IPS-NIHi11 (cell line): ENCODE measurements at places on chromosomes 3 and 15.

- no peak for DNase-seq
Observed at GRCh38 chr15:86653344-86654197, 573.9 kb downstream of the AGBL1 start.

DNA sequence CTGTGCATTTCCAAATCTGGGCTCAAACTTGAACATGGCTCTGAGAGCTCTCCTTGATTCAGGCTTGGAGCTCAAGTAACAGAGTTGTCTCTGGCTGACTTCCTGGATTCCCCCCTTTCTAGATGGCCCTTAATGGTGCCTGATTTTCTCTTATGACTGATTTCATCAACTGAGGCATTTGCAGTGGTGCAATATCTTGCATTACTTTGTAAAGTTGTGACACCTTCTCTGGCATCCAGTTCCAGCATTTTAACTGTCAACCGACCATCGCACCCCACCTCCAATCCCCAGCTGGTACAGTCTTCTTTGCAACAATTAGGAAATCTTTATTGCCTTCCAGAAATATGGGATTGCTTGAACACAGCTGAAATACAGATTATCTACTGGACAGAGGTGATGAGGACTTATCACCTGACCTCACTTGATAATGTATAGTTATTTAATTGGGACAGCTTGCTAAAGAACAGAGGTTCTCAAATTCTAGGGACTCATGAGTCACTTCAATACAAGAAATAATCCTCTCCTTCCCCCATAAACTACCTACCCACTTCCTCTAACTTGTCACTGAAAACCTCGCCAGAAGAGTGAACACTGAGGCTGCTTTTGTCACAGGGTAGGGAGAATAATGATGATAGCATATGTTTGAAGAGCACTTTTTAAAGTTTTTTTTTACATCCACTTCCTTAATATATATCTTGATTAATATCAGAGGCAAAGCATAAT, 41.8 kb downstream of the FILIP1L start:
- DNase-seq = no peak

GRCh38 chr15:34654625-34655024, 71.2 kb upstream of the GOLGA8B start:
- no peak for DNase-seq

- DNase-seq = no peak
Observed at GRCh38 chr3:114338651-114339357, 45.0 kb downstream of the TIGIT start.

GRCh38 chr3:113054552-113054951, 63.8 kb downstream of the GTPBP8 start:
- DNase-seq = no peak

DNA sequence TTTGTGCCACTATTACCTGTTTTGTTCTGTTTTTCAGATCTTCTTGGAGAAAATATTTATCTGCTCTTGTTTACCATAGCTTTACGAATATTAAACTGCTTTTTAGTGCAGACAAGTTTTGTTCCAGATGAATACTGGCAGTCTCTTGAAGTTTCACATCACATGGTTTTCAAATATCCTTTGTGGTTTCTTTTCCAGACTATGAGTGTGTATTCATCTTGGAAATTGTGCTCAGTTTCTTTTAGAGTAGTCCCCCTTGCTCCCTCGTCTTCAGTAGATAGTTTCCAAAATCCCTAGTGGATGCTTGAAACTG, 1.2 kb downstream of the PIGB start:
- no peak for DNase-seq

- no peak for DNase-seq
Observed at GRCh38 chr3:6242104-6242503, 618.8 kb upstream of the GRM7 start.

DNA sequence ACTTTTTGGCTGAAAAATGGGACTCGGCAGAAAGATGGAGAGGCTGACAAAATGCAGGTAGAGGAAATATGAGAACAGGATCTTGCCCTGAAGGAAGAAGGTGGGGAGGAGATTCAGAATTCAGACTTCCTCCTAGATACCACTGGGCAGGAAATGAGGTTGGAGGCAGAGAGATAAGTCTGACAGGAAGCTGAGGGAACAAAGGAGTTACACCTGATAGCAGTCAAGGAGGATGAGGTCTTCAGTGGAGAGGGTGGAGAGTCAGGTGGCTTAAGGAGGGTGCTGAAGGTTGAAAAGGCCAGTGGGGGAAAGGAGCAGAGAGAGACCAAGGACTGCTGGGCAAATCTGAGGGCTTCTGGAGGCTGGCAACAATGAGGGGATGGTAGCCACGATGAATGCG, 56.8 kb downstream of the CCR4 start:
- no peak for DNase-seq

DNA sequence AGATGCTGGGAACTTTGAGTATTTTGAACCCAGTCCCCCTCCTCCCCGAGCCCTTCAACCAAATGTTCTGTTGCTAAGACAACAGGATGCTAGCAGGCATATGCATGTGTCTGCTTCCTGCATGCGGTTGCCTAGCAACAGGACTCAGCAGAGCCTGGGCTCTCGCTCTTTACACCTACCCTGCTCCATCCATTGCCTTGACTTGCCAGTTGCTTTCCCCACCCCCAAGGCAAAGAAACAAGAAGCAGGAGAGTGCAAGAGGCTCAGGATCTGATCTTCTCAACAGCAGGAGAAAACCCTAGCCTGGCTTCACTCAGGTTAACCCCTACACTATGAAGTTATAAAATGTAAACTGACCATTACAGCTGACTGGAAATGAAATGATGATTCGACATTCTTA, 393.0 kb downstream of the IGSF11 start:
- DNase-seq = peak; percentile 75

DNA sequence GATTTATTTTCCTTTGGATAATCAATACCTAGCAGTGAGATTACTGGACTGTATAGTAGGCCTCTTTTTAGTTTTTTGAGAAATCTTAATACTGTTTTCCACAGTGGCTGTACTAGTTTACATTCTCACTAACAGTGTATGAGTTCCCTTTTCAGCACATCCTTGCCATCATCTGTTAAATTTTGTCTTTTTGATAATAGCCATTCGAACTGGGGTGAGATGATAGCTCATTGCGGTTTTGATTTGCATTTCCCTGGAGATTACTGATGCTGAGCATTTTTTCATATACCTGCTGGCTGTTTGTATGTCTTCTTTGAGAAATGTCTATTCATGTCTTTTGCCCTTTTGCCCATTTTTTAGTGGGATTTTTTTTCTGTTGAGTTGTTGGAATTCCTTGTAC, 210.8 kb downstream of the CGGBP1 start:
- no peak for DNase-seq

GRCh38 chr15:92811148-92811913, 88.8 kb upstream of the CHD2 start:
- no peak for DNase-seq

GRCh38 chr15:82845686-82846085, 36.3 kb downstream of the WHAMM start:
- no peak for DNase-seq

GRCh38 chr3:144362126-144362525, 390.5 kb downstream of the DIPK2A start:
- DNase-seq = no peak

DNA sequence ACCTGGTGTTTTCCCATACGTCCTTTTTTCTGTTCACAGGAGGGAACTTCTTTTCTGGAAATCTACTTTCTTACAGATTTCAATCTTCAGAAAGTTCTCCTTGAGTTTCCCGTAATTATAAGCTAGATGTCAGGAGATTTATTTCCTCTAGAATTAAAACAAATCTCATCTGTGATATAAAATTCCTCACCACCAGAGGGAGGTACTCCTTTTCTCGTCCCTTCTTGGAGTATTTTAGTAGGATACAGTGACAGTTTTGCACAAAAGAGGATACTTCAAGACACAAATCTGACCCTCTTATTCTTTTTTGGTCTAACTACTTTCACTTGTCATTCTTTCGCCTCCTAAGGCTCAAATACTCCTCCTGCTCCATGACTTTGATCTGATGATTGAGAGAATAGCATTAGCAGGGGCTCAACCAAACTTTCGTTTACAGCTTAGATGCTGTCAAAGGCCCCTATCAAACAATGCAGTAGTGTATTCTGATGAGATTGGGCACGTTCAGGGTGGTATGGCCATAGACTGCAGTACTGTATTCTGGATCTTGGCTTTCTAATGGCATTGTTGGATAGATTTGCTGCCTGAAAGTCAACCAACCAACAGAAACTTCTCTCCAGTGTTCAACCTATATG, 38.0 kb downstream of the TMEM41A start:
- peak; percentile 38 for DNase-seq

DNA sequence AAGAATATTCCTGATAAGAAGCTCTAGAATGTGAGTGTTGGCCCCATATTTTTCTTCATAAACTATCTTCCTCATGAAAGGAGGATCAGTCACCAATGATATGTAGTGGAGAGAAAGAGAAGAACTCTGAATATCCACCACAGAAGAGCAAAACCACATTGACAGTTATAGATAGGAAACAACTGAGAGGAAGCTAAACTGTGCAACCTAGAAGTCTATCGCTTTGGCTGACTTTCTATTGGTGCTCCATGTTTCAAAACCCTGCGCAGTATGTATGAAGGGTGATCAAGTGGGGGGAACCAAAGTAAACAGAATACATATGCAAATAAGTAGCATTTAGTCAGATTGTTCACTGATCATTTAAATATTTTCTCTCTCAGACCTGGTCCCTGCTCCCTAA, 41.0 kb upstream of the ZNF280D start:
- DNase-seq = no peak

DNA sequence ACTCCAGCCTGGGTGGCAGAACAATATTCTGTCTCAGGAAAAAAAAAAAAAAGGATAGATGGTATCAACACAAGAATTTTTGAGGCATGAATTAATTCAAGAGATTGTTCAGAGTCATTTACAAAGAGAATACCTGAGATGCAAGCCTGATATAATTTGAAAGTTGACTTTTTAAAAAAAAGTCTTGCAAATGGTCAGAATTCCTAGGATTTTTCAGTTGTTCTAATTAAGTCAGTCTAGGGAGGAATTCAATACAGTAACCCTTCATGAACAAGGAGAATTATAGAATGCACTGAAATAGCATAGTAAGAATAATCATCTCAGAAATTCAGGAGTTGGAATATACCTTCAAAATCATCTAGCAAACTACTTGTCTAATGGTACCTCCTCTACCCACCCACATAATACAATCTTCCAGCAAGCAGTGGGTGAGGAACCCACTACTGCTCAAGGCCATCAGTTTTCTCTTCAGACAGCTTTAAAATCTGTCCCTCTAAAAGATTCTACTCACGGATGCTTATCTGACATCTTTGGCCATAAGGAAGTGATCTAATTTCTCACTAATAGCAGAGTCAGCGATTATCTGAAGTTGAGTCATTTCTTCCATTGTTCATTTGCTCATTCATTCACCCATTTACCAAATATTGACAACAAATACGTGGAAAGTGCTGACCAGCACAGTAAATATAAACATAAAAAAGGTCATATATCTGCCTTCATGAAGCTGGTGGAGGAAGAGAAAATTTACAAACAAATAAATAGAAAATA, 159.6 kb downstream of the GREM1 start:
- no peak for DNase-seq

DNA sequence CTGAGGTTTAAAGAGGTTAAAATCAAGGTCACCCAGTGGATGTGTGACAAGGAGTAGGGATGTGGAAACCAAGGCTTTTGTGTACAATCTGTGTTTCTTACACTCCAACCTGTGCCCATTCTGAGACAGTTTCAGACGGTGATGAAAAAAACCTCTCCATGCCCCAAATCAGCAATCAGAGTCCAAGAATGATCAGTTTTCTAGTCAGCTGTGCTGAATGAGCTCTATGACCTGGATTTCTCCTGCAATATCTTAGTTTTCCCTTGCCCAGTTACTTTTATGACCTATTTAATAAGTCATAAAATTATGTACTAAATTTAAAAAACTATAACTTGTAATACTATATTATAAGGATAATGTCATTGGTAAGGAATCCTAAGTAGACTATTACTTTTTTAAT, 37.5 kb upstream of the CBLB start:
- DNase-seq = no peak

DNA sequence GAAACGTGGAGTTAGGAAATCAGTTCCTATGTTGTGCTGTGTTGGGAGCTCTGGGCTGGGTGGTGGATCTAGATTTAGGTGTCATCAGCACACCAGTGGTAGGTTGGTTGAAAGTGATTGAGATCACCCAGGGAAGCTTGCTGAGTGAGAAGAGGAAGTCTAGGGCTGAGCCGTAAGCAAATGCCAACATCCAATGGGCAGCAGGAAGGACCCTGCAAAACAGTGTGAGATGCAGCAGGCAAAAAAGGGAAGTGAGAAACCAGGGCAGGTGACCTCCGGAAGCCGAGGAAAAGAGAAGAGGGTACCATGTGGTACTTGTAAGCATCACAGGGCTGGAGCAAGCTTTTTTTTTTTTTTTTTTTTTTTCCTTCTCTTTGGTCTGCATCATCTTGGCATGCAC, 15.9 kb upstream of the COPG1 start:
- DNase-seq = no peak

- no peak for DNase-seq
Observed at GRCh38 chr3:284322-284721, 87.8 kb downstream of the CHL1 start.

- DNase-seq = no peak
Observed at GRCh38 chr15:60551147-60551780, 72.3 kb upstream of the ICE2 start.

- peak; percentile 10 for DNase-seq
Observed at GRCh38 chr15:44535523-44536301, 1.2 kb upstream of the EIF3J start.

DNA sequence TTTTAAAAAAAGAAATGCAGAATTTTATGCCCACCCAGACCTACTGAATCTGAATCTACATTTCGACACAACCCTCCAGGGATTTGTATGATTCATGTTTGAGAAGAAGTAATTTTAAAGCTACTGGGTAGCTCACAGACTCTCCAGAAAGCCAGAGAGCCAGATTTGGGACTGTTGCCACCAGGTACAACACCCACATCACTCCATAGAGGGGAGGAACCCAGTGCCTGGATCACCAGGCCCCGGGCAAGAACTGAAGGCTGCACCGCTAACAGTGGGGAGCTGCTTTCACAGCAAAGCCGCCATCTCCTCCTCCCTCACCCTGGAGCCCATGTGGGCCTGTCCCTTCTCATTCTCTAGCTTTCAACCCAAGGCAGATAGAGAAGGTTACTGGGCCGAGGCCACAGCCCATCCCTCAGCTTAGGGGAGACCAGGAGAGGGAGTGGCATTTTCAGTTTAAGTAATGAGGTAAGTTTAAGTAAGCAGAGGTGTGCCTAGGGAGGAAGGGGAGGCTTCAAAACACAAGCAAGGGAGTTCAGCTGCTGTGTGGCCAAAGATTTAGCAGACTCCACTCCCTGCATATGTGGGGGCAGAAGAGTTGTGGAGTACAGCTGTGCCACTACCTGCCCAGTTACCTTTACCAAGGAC, 109.8 kb downstream of the IL12A start:
- no peak for DNase-seq

DNA sequence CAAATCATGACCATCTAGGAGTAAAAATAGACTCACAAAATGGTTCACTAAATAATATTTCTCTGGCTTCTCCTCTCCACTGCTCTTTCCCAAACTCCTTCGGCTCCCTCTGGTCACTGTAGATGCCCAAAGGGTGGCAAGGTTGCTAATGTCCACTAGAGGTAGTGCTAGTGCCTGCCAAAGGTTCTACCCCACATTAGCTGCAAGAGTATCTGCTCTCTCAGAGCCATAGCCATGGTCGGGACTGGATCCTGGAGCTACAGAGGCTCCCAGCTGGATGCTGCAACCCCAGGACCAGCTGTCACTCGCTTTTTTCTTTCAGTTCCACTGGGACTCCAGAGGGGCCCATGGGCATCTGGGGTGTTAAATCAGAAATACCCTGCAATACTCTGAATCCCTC, 8.5 kb downstream of the HTR3D start:
- DNase-seq = peak; percentile 70

- peak; percentile 66 for DNase-seq
Observed at GRCh38 chr3:148992027-148992634, 791 bp downstream of the GYG1 start.

GRCh38 chr3:69115731-69116130, 6.7 kb downstream of the LMOD3 start:
- no peak for DNase-seq
